ENCODE measurements at places on chromosomes 16 and 17.

DNA sequence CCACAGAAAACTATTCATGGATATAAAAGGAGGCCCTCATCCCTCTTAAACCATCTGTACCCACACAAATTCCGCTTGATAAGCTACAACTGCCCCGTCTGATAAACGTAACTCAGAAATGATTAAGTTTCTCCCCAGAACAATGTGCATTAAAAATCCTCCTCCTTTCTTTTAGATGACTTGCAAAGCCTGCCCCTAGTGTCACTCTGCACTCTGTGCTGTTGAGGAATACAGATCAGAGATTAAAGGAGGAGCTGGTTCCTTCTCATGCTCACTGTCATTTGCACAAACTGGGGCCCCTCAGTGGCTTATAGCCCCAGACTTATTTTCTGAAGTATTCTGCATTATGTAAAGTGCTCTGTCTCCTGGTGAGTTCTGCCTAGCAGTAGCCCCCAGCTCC is 33.3 kb downstream of the CDRT15 start:
- no peak for DNase-seq

GRCh38 chr17:29677824-29678223 is 55.1 kb upstream of the CORO6 start:
- no peak for DNase-seq

DNA sequence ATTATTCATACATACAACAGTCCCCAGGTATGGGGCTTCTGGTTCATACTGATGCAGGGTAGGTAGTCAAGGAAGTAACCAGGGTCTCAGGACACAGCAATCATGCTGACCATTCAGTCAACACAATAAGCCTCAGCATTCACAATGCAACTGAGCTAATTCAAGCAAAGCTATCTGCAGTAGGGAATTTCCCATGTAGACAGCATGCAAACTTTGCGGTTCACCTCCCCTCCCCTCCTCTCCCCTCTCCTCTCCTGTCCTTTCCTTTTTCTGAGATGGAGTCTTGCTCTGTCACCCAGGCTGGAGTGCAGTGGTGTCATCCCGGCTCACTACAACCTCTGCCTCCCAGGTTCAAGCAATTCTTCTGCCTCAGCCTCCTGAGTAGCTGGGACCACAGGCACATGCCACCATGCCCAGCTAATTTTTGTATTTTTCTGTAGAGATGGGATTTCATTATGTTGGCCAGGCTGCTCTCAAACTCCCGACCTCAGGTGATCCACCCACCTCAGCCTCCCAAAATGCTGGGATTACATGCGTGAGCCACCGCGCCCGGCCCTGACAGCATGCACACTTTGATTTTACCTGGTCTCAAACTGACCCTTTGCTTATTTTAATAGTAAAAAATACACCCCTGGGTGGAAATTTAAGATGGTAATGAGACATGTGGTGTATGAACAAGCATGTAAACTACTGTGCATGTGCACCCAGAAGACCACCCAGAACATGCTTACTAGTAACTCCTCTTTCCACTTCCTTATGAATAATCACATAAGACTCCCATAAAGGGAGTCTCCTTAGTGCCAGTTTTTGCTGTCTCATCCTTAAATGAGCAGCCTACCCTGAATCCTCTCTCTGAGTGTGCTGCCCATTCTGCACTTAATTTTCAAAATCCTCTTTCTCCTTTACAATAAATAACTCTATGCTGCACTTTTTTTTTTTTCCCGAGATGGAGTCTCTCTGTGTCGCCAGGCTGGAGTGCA is 9.3 kb upstream of the RNF135 start:
- DNase-seq = no peak

- no peak for DNase-seq
Measured at GRCh38 chr17:43442711-43443110, 41.1 kb upstream of the DHX8 start.

DNA sequence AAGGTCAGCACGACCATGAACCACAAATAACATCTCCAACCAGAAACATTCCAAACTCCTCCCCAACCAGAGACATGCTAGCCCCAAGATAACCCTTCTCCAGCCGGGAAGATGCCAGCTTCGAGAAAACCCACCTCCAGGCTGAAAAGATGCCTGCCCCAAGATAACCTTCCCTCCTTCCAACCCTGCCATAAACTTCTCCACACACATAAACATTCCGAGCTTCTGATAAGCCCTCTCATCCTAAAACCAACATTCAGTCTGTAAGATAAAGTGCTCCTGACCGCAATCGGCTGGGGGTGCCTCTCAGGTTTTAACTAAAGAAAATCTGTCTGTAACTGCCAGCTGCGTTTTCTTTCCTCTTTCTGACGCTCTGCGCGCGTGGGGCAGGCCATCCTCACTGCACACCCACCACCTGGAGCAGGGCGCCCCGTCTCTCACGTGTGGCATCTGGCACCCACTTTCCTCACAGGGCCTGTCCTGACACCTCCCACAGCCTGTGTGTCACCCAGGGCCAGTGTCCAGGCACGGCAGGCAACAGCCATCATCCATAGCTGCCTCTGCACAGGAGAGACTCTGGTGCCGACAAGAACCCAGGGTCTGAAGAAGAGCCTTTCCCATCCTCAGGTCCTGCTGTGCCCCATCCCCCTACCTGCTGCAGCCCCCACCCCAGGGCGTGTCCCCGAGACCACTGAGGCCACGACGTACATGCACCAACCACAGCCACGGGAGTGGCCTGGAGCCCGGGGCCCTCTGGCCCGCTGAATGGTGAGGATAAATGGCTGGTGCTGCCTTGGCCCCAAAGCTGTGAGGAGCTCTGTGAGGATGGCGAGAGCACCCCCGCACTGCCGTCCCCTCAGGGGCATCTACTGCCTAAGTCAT is 3.7 kb downstream of the TEPSIN start:
- DNase-seq = no peak

GRCh38 chr17:17492571-17492970 is 3.6 kb downstream of the RASD1 start:
- DNase-seq = no peak

DNA sequence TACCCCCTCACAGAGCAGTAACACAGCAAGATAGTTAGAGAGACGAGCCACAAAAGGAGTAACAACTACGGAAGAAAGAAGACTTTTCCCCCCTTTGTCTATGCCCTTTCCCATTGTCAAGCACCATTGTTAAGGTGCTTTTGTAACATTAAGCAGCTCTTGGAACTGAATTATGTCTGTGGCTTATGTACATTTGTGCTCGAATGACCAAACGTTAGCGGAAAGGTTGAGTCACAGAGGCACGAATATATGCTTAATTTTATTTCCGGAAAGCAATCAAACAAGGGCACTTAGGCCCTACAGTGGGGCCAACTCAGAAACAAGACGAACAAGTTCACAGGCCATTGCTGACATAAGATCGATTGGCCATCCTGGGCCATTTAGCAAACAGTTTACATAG is 109.5 kb downstream of the ANKFN1 start:
- no peak for DNase-seq

- no peak for DNase-seq
Measured at GRCh38 chr16:49631187-49632041, 224.5 kb downstream of the ZNF423 start.

- DNase-seq = no peak
Measured at GRCh38 chr16:77223184-77223583, 24.0 kb downstream of the SYCE1L start.

GRCh38 chr17:28499364-28499664 is 6.8 kb upstream of the FOXN1 start:
- DNase-seq = no peak

DNA sequence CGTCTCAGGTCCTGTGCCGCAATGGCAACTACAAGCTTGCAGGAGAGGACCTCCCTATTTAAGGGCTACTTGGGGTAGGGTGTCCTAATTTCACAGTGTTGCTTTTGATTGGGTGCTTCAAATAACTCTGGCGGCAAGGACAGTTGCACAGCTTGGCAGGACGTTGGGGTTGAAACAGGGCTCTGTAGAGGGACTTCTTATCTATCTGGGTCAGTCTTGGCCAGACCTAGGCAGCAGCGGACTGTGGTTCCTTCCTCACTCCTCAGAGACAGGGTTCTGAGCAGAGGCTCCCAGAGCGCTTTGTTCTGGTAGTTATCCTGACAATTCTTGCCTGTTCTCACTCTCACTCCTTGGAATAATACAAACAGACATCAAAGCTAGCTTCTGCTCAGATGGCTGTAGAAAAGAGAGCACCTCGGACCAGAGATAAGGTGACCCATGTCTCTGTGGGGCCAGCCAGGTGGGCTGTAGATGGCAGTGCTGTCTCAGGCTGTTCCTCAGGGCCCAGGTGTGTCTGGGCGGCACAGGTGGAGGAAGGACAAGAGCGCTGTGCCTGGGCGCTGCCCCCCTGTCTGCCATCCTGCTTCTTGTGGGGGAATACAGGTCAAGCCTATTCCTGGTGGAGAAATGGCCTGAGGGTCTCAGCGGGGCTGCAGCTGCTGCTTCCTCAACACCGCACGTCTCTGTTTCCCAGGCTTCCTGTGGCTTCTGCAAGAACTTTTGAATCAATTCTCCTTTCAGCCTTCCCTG is 61.0 kb downstream of the PLD6 start:
- DNase-seq = no peak

DNA sequence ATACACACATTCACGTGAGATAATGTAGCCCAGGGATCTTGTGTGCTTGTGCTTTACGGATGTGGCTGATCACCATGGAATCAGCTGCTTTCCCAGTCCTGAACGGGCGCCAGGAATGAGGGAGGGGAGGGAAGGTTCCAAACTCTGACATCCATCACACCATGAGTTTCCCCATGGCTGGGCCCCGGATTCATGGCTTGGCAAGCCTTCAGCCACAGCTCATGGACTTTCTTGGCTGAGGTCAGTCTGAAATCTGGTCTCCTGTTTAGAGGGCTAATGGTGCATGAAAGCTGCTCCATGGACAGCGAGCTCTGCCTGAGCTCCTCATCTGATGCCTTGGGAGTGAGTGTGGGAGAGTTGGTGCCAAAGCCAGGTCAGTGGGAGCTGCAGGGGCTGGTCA is 767.6 kb upstream of the EEF2KMT start:
- DNase-seq = no peak

DNA sequence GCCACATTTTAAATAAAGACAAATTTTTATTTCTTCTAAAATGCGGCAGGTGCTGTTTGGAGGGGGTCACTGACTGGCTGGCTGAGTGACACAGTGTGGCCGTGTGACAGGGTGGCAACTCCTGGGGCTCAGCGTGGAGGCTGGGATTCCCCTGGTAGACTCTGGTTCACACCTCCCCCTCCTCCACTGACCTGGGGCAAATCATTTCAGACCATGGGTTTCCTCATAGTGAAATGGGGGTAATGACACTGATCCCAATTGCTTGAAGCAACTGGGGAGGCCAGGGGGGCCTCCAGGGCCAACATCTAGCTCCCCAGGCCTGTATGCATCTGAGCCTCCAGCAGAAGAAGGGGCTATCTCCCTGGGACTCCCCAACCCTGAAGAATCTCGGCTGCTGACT is 6.6 kb downstream of the HSD11B2 start:
- no peak for DNase-seq

DNA sequence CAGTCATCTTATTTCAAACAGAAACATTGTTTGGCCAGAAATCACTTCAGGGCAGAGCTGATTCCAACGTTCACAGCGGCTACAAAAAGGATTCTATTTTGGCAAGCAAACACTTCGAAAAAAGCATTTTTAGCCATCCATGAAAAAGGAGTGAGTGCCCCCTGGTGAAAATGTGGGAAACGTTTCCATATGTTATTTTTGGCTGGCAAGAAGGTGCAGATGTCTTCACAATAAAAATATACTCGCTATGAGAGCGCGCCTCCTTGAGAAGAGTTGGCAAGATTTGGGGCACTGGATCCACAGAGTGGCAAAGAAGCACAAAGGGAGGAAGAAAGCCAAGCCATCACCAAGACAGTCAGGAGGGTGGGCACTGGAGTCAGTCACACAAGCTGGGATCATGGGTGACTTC is 191.1 kb downstream of the CHD9NB start:
- no peak for DNase-seq

DNA sequence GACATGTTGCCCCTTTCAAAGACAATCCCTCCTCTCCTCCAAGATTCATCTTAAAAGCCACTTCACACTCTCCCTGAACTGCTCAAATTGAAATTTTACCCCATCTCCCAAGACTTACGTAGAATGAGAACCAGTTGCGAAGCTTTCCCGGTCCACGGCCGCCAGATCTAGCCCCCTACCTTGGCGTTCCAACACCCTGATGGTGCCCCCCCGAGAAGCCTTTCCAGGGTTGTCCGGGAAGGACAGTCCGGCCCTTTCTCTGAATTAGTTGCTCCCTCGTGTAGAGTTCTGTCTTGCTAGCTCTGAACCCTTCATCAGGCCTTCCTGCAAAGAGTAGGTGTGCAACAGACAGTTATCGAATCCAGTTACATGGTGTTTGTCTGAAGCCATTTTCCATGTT is 60.0 kb upstream of the DNAH17 start:
- no peak for DNase-seq

DNA sequence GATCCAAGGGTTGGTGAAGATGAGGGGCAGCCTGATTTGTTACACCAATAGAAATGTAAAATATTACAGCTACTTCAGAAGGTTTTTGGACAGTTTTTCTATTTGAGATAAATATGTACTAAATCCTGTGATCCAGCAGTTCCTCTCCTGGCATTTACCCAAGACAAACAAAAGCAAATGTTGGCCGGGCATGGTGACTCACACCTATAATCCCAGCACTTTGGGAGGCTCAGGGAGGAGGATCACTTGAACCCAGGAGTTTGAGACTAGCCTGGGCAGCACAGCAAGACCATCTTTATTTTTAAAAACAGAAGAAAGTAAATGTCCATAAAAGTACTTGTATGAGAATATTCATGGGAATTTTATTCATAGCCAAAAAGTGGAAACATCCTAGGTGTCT is 64.8 kb upstream of the MRC2 start:
- no peak for DNase-seq

DNA sequence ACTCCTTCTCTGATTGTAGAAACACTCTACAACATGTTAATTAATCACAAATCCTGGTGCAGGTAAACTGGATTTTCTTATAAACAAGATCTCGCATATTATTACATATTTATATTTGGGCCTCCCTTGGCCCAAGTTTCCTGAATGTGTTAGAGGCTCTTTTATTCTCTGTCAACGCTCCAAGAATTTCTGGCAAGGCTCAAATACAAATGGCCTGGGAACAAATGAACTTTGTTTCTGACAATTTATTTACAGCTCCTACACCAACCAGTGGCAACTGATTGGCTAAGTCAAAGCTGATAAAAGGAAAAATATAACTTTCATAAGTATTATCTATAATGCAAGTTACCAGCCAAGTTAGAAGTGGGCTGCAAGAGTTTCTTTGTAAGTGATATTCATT is 64.9 kb upstream of the CORO6 start:
- no peak for DNase-seq

DNA sequence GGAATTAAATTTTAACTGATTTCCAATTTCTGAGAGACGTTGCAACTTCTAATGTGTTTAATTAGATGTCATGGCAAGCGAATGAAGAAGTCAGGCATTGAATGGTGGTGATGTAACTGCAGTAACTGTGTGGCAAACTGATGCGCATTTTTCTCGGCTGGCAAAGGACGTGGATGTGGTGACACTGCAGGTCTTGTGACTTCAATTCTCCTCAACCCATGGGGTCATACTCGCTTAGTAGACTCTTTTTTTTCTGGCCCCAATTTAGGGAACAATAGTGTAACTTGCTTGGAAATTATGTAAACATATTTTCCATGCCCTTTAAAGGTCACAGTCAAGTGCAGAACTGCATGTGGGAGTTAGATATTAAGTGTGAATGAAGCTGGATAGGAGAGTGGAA is 1.9 kb upstream of the FAM20A start:
- DNase-seq = no peak
